ENCODE measurements at places on chromosomes 1 and 21.

DNA sequence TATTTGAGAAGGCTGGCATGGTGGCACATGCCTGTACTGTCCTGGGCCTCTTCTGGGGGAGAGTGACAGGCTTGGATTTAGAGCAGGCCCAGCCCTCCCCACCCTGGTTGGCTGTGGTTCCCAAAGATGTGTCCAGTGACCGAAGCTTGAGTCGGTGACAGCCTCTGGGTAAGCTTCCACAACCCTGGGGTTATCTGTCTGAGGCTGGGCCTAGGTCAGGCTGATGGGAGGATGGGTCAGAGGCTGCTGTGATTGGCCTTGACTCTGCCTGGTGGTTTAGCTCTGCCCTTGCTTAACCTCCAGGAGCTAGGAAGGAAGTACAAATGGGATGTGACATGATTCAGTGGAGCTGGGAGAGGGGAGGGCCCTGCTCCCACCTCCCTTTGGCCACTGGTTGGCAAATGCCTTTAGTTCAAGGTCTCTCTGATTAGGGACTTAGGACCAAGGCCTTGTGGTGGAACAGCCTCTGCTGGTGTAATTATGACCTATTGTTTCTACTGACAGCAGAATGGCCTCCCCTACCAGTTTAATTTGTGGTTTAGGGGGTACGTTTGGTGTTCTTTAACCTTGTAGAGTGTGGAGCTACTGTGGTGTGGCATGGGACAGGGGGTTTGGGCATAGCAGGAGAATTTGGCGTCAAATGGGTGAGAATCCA lies 16.6 kb downstream of the NUDC start:
- no peak for DNase-seq

DNA sequence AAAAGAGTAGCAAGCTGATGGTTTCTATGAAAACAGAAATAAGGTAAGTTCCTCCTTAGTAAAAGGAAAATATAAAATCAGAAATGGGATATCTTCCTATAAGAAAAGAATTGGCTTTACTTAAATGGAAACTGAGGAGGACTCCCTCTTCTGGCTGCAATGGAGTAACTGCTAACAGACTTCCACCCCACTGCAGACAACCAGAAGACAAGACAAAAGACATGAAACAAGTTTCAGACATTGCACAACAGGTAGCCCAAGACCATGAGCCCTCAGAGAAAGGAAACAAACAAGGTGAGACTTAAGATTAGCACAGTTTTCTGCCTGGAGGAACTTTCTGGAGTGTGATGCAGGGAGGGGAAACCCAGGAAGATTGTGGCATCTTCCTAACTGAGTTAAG lies 17.0 kb upstream of the OLFML2B start:
- no peak for DNase-seq

GRCh38 chr1:103900005-103900404 lies 150.3 kb downstream of the AMY1C start:
- no peak for DNase-seq

- DNase-seq = no peak
Measured at GRCh38 chr1:64848803-64849202, 103.9 kb downstream of the RAVER2 start.

DNA sequence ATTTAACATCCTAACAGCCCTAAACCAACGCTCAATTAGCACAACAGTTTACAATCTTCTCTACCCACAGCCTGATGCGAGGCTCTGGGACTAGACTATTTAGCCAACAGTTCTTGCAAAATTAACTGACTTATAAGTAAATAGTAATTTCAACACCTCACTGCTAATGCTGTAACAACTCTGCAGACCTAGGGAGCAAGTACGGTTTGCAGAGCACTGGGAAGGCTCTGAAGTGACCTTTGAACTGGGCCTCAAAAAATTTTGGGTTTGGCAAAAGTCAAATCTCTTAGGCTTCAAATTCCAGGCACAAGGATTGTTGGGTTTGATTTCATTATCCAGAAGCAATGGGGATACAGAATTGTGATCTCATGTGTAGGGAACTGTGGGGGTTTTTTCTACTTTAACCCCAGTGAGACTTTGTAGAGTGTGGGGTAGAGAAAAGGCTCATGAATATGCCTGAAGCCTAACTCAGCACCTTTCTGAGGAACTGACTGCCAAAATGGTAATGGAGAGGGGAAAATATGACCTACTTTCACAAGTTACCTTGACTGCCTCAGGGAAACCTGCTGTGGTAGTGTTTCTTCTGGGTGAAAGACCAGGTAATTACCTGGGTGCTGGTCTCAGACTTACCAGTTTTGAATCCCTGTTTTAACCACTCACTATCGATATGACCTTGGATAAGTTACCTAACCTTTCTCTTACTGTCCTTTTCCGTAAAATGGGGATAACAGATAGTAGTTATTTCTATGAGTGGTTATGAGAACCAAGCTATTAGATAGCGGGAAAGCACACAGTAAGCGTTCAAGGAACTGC lies 889 bp upstream of the TXLNA start:
- no peak for DNase-seq

DNA sequence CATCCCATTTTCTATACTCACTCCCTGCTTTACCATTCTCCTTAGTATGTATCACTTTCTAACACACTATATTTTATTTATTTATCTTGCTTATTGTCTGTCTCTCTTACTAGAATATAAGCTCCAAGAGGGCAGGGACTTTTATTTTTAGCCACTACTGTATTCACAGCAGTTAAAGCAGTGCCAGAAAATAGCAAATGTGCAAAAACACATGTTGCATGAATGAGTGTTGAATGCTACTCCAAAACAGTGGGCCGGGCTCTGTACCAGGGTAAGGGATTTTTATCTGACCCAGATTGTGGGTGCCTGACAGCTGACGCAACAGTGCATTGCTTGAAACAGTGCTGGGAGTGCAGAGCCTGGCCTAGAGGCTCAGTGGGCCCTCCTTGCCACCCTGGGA lies 24.7 kb downstream of the COL16A1 start:
- DNase-seq = no peak

- DNase-seq = no peak
Measured at GRCh38 chr1:198660341-198661261, 21.8 kb downstream of the PTPRC start.

DNA sequence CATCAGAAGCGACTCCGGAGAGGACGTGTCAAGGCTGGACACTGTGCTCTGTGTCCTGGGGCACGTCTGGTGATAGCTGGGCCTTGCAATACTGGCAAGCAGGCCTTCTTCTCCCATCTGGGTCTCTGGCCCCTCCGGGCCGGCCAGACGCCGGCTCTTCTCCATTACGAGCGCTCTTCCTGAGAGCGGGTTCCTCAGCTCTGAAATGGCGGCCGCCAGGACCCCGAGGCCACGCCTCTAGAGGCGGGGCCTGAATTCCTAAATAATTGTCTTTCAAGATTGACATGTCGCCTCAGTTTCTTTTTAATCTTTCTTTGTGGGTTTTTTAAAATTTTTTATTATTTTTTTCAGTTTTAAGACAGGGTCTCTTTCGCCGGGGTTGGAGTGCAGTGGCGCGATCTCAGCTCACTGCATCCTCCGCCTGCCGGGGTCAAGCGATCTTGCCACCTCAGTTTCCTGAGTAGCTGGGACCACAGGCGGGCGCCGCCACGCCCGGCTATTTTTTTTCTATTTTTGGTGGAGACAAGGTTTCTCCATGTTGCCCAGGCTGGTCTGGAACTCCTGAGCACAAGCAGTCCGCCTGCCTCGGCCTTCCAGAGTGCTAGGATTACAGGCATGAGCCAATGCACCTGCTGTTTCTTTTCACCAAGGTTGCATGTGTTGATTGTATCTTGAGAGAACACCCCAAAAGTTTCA lies 9.2 kb downstream of the RNF2 start:
- no peak for DNase-seq

GRCh38 chr1:155127967-155128754 lies 485 bp downstream of the EFNA1 start:
- DNase-seq = no peak

GRCh38 chr1:174165471-174166137 lies 6.3 kb downstream of the RABGAP1L start:
- DNase-seq = no peak

DNA sequence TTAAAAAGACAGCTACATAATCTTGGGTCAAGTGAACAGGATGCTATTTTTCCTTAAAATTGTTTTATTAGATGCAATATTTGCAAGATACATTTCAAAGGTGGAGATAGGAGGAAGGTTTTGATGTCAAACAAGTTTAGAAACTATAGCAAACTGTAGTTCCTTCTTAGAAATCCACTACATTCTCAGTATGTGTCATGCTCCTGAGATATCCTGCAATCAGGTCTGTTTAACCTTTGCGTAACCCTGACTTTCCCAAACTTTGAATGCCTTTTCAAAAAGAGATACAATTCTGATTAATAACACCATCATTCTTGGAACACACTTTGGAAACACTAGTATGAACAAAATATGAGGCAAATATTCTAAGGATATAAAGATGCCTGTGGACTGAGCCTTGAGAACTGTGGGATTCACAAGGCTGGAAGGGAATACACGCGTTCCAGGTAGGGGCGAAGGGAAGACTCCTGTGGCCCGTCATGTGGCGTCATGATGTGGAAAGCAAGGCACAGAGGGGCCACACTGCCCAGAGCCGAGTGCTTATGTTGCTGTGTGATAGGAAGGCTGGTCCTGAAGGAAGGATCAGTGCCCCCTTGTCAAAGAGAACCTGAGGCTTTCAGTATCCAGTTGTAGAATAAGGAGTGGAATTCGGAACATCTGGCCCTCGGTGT lies 19.6 kb upstream of the TARBP1 start:
- no peak for DNase-seq

DNA sequence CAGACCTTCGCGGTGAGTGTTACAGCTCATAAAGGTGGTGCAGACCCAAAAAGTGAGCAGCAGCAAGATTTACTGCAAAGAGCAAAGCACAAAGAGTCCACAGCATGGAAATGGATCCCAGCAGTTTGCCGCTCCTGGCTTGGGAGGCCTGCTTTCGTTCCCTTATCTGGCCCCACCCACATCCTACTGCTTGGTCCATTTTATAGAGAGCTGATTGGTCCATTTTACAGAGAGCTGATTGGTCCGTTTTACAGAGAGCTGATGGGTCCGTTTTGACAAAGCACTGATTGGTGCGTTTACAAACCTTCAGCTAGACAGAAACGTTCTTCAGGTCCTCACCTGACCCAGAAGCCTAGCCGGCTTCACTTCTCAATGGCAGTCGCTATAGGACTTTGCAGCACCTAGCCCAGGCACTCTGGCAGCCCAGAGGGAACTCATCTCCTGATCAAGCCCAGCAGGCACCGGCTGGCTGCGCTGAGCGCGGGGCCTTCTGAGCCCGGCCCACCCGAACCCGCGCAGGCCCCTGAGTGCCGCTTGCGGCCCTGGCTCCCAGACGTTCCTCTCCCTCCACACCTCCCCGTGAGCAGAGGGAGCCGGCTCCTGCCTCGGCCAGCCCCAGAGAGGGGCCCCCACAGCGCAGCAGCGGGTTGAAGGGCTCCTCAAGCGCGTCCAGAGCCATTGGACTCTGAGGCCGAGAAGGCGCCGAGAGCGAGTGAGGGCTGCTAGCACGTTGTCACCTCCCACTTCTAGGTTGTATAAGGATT lies 200.3 kb downstream of the LMO4 start:
- no peak for DNase-seq

- DNase-seq = no peak
Measured at GRCh38 chr1:30338765-30339164, 384.6 kb downstream of the MATN1 start.

DNA sequence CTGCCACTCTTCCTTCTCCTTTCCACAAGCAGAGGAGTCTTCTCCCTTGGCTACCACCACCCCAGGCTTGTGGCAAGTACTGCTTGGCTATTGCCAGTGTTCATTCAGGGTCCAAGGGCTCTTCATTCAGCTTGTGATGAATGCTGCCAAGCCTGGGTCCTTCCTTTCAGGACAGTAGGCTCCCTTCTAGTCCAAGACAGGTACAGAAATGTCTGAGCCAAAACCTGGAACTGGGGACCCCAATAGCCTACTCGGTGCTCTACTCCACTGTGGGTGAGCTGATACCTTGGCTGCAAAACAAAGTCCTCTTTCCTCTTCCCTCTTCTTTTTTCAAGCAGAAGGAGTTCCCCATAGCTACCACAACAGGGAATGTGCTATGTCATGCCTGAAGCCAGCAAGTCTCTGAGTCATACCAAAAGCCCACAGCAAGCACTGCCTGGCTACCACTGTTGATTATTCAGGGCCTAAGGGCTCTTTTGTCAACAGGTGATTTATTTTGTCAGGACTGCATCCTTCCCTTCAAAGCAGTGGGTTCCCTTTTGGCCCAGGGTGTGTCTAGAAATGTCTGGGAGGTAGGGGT lies 268.9 kb downstream of the HHAT start:
- DNase-seq = no peak

DNA sequence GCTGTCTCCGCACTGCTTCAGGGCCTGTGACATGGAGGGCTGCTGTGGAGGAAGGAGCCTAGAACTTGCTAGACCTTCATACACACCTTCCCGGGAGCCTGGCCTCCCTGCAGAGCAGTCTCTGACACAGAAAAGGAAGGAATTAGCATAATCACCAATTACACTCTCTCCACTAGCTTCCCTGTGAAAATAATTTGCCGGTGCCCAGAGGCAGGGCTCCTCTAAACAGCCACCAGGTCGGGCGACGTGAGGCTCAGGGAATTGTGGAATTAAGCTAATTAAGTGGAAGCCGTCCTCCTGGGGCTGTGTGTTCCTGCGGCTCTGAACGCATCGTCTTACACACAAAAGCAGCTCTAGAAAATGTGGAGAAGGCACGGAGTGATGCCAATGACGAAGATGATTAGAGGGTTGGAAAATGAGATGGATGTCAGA lies 82.6 kb downstream of the NENF start:
- DNase-seq = no peak

GRCh38 chr21:17540530-17540929 lies 27.7 kb downstream of the CXADR start:
- no peak for DNase-seq

- DNase-seq = no peak
Measured at GRCh38 chr1:26418865-26419349, 8.3 kb downstream of the LIN28A start.

DNA sequence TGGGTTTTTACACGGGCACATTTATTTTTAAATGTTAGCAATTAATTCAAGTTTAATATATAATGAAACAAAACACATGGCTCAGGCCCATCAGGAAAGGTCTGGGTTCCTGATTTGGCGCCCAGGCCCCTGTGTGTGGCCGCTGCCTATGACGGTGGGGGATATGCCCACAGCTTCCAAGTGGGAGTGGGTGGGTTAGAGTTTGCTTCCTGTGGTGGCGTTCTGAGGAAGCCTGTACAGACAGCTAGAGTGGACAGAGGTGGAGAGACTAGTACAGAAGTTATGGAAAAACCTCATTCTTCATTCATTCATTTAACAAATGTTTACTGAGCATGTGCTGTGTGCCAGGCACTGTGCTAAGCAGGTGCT lies 22.4 kb upstream of the EPS8L3 start:
- no peak for DNase-seq

DNA sequence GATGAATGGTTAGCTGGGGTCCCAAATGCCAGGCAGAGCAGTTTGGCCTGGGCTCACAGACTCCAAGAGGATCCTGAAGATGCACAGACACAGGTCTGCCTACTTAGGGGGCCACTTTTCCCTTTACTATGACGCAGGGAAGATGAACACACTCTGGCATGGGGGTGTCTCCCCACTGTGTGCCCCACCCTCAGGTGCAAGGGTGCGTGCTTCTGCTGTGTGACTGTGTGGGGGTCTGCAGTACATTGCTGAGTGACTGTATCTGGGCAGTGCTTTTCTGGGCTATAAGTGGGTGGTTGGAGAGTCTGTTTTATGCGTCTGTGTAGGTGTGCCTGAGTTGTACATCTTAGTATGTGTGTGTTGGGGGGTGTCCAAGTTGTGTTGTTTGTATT lies 3.8 kb downstream of the NR0B2 start:
- no peak for DNase-seq

All from esophagus squamous epithelium (tissue), 5 donors.